Activated T-helper 1 cell treated with anti-CD3 and anti-CD28 coated beads, Interleukin-12 subunit alpha, Interleukin-12 subunit beta, Interleukin-2, Interleukin-4 antibody, amounts not matched to agents 30 ng/mL and 10 ng/mL and 1 ng/mL, durations not matched to agents 14 hours and 24 hours and 36 hours (primary cell): ENCODE measurements at places on chromosomes 11 and 22. TPM values are rescaled to one million over a fixed set of nuclear protein-coding genes. Genes with fewer than 3 reads are reported as not detected.

MYO7A gene
- total RNA-seq, result 0.07 and 0.29 TPM in 2 replicates

YPEL4 gene
- total RNA-seq, result 0.26 and 0.39 TPM in 2 replicates

GRCh38 chr22:21944871-21945270 lies 7.8 kb downstream of the PPM1F start:
- no peaks in the 10 kb centered on the region for H3K27me3 ChIP-seq
- peaks cover 27% of the 10 kb centered on the region for H3K4me1 ChIP-seq
- H3K36me3 ChIP-seq, result peaks cover 10% of the 10 kb centered on the region
- peak overlapping the region; percentile 21 for H3K27ac ChIP-seq
- no peak overlapping the region for H3K4me3 ChIP-seq
- no peak for DNase-seq

SOX10 gene
- total RNA-seq, result not detected in 2 replicates

DNA sequence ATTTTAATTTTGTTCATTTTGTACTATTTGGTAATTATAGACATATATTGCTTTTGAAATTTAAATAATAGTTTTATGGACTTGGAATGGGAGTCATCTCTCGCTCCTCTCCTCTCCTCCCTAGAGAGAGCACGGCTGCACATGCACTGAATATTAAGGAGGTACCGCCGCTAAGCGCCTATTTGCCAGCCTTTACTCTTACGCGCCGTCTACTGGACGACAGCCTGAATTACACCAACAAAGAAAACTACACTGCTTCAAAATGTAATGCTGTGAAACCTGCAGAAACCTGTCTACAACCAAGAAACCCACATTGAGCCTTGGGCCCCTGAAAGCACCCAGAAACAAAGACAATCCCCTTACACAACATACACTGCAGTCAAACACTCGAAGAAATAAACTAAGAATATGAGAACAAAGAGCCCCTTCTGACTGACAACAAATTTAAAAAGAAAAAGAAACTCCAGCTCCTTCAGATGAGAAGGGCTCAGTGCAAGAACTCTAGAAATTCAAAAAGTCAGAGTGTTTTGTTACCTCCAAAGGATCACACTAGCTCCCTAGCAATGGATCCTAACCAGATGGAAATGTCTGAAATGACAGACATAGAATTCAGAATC lies 737.2 kb downstream of the LRRC4C start:
- DNase-seq, result no peak
- no peak overlapping the region for H3K4me3 ChIP-seq
- H3K4me1 ChIP-seq, result no peaks in the 10 kb centered on the region

- H3K27me3 ChIP-seq, result no peaks in the 10 kb centered on the region
- H3K27ac ChIP-seq, result no peak overlapping the region
- H3K36me3 ChIP-seq, result no peaks in the 10 kb centered on the region
- H3K4me3 ChIP-seq, result no peak overlapping the region
These were observed 5.3 kb upstream of the CARD18 start for GRCh38 chr11:105144887-105145286.
